ENCODE measurements at places on chromosomes 6 and 20.

GRCh38 chr6:74936886-74937285 lies 269.0 kb downstream of the COL12A1 start:
- no peak for DNase-seq

DNA sequence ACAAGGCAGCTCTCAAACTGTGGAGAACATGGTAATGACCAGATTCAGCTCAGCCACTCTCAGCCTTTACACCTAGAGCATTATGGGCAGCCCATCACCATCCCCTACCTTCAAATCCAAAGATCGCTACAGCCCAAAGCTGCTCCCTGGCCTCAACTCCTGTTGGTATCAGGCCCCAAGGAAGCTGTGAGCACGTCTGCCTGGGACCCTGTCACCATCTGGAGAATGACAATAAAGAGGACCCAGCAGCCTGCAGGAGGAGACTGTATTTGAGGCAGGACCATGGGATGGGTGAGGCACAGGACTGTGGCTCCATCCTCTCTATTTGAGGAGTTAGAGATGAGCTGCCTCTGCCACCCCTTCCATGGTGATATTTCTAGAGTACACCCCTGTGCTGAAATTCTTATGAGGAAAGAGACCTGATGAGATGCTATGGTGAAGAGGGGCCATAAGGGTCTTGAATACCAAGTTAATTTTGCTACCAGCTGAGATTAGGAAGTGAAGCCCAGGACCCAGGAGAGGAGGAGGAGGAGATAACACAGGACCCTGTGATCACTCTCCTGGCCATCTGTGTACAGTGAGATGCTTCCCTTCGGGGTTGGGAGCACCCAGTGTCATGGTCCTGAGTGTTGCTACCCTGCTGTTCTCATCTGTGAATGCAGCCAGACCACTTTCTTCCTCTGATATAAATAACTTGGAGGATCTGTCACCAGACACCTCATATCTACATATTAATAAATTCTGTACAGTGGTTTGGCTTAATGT lies 19.6 kb upstream of the MICB start:
- no peak for DNase-seq

- no peak for DNase-seq
Measured at GRCh38 chr20:62606551-62607201, 35.6 kb upstream of the SLCO4A1 start.

- DNase-seq = no peak
Measured at GRCh38 chr6:47665112-47665511, 33.3 kb upstream of the ADGRF4 start.

- no peak for DNase-seq
Measured at GRCh38 chr6:166423781-166424180, 41.0 kb upstream of the MPC1 start.

DNA sequence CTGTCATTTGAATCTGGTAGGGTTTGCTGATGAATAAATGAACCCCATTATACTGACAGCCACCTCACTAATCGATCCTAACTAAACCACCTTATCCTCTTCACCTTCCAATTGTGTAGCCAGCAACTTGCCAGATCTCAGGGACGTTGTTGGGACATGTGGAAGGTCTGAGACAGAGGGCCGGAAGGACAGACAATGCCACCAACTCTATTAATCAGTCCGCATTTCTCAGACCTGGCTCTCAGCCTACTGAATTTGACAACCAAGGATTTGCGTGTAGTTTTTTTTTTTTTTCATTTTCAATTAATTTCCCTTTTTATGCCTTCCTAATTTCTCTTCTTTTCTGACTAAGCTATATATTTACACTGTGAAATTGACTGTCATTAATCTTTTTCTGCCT lies 122.5 kb downstream of the CARMIL1 start:
- no peak for DNase-seq

- DNase-seq = no peak
Measured at GRCh38 chr6:24536466-24536865, 41.7 kb downstream of the ALDH5A1 start.

DNA sequence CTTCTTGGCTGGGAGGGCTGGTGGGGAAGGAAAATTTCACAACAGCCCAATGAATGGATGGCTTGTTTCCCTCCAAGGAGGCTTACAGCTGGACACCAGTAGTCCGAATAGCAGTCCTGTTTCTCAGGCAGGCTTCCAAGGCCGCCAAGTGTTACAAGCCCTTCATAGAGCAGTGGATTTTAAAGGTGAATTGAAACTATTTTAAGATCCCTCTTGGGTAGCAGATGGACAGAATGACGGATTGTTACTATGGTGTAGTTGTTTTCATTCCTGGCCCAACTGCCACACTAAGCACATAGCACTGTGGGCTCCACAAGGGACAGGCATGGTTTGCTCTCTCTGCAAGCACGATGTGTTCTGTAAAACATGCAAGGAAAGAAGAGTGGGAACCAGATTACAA lies 203.3 kb upstream of the TAB2 start:
- DNase-seq = no peak

DNA sequence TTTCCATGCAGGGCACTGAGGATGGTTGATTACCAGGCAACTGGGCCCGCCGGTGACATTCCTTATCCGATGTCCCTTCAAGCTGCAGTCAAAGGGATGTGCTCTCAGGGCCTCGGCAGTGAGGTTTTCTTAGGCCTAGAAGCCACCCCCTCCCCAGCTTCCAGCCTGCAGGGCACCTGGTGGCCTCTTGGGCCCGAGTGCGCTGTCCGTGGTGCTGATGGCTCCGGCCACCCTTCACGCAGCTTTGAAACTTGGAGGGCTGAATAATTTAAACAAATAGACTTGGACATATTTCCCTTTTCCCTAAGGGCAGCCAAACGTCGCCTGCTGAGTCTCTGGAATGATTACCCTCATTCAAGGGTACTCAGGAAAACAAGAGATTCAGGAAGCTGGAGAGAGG lies 8.9 kb upstream of the MLN start:
- DNase-seq = no peak

GRCh38 chr6:166031275-166031674 lies 136.4 kb downstream of the TBXT start:
- DNase-seq = no peak

- DNase-seq = no peak
Measured at GRCh38 chr20:42576167-42576566, 613.5 kb downstream of the PTPRT start.

- no peak for DNase-seq
Measured at GRCh38 chr6:92110403-92110802, 1309.0 kb downstream of the EPHA7 start.

DNA sequence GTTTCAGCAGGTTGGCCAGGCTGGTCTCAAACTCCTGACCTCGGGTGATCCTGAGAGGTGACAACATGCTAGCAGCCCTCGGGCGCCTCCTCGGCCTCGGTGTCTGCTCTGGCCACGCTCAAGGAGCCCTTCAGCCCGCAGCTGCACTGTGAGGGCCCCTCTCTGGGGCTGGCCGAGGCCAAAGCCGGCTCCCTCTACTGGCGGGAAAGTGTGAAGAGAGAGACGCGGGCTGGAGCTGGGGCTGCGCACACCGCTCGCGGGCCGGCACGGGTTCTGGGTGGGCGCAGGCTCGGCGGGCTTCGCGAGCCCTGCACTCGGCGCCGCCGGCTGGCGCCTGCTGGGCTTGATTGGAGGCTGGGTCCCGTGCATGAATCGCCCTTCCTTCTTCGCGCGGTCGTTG lies 80.8 kb upstream of the RBM24 start:
- no peak for DNase-seq

DNA sequence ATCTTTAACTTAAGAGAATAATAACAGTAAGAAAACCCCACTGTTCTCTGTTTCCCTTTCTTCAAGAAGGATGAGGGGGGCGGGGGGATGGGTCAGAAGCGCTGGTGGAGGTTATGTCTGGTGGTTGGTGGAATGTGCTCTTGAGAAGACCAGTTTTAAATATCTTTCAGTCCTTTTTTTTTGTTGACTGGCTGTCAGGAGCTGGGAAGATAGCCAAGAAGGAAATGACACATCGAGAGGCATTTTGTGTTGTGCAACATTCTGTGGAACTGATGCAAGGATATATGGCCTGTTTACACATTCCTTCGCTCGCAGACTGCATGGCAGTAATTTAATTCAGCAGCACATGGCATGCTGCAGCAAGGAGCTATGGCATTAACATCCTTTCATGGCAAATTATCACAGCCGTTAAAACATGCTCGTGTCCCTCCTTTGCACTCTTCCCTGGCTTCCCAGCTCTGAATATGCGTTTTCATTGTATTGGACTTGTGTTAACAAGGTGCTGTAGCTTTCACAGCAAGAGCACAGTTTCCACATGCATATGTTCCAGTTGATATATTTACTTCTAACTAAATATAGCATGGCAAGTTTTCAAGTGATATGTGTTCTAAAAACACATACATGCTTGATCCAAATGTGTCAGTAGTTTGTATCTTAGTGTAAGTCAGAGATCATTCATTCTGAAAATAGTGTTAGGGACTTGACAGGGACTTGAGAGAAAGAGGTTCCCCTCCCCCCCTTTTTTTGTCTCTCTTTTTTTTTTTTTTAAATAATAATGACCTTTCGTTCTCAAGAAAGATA lies 68.2 kb upstream of the SUPT3H start:
- peak; percentile 14 for DNase-seq

All from activated T-cell treated with anti-CD3 and anti-CD28 coated beads for 24 hours (primary cell).